ENCODE measurements at places on chromosomes 2 and 18.

- DNase-seq, result no peak
These were observed 25.7 kb downstream of the LPIN1 start for GRCh38 chr2:11771971-11772615.

DNA sequence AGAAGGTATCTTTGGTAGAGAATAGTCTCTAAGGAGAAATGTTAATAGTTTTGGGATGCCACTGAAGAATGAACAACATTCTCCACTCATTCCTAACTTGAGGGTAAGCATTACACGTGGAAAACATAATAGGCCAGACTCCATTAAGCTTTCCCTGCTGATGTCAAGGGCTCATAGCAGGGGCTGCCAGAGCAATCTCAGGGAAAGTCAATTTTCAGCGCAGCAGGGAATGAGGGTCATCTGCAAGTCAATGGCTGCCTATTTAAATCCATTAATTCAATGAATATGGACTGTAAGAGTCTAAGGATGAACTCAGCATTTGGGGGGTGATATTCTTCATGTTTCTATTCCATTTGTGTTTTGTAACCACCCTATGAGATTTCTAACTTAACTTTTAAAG lies 144.2 kb upstream of the ARL4C start:
- no peak for DNase-seq

- no peak for DNase-seq
These were observed 6.1 kb upstream of the SERPINB8 start for GRCh38 chr18:63963615-63964256.

DNA sequence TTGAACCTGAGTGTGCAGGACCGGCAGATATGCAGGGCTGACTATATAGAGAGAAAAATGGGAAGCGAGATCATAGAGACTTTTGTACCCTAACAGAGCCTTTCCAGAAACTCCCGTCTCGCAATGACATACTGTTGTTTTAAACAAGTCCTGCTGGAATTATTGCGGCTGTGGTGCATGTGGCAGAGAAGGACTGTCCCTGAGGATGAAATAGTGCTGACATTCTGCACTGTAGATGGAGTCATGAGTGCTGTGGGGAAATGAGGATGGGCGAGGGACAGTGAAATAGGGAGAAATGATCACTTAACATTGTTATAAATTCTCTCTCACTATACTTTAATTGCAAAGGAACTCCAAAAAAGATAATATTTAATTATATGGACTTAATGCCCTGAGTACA lies 50.4 kb upstream of the KLHL14 start:
- DNase-seq, result no peak

DNA sequence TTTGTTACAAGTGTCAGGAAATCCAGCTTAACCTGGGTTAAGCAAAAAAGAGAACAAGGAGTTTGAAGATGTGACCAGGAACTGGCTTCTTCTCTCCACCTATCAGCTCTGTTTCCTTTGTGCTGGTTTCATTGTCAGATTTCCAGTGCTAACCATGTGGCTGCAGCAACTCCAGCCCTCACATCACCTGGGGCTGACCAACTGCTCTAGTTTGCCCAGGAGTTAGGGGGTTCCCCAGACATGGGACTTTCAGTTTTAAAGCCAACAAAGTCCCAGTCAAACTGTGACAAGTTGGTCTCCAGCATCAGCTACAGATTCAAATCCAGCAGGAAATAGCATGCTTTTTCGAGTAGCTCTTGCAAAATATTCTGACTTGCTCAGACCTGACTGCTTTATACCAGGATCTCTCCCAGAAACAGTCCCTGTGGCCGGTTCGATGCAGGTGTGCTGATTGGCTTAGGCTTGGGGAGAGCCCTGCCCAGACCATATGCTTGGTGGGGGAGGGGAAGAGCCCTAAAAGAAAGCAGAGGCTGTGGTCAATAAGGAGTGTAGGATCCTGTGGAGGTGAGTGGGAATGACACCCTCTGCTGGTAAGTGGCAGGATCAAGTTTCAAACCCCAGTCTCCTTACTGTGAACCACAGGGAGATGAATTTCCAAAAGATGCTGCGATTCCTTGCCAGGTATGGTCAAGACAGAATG lies 49.5 kb downstream of the KCNE4 start:
- no peak for DNase-seq

GRCh38 chr2:86488561-86489250 lies 47.5 kb downstream of the KDM3A start:
- DNase-seq, result no peak

GRCh38 chr2:70692256-70692655 lies 75.7 kb downstream of the ADD2 start:
- DNase-seq, result no peak

DNA sequence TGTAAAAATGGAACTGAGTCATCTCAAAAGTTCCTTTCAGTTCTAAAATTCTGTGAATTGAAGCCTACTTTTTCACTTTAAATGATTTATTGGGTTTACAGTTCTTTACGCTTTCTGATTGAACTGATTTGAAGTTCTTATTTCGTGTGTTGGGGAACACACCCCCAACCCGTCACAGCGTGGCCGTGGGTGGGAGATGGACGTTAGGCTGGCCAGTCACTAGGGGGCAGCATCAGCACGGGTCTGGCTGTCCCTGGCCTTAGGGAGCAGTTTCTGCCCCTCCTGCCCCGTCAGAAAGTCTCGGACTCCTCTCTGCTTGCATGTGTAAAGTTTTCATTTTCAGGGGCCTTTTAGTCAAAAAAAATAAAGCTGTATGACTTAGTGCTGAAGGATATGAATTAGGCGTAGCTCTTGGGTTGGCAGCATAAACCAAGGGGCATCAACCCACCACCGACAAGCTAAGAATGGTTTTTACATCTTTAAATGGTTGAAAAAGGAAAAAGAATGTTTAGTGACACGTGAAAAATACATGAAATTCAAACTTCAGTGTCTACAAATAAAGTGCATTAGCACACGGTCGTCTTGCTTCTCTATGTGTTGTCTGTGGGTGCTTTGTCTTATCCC lies 63.4 kb downstream of the ZCCHC2 start:
- DNase-seq, result no peak

DNA sequence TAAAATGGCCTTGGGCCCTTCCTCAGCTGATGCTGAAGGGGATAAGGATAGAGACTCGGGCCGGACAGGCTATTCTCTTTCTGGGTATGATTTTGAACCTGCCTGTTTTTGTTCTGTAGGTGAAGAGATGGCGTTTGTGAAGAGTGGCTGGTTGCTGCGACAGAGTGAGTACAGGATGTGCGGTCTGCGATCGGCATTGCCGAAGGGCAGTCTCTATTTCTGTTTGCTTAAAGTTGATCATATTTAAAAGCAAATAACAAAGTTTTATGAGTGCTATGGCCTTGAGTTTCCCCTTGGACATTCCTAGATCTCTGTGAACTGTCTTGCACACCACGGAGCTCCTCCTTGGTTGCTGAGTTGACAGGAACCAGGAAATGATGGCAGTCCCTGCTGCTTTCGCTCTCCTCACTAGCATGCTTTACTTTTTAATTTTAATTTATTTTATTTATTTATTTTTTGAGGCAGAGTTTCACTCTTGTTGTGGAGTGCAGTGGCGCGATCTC lies 15.7 kb downstream of the PLEKHB2 start:
- DNase-seq, result no peak

DNA sequence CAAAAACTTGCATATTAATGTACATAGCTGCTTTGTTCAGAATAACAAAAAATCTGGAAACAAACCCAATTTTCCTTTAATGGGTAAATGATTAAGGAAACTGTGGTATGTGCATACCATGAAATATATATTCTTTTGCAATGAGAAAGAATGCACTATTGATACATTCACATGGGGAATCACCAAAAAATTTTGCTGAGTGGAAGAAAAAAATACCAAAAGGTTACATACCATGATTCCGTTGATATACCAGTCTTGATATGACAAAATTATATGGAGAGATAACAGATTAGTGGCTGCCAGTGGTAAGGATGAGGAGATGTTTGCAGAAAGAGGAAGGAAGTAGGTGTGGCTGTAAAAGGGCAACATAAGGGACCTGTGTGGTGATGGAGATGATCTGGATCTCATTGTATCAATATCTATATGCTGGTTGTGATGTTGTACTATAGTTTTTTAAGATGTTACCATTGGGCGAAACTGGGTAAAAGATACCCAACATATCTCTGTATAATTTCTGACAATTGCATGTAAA lies 54.6 kb upstream of the BCL2L11 start:
- DNase-seq, result no peak

DNA sequence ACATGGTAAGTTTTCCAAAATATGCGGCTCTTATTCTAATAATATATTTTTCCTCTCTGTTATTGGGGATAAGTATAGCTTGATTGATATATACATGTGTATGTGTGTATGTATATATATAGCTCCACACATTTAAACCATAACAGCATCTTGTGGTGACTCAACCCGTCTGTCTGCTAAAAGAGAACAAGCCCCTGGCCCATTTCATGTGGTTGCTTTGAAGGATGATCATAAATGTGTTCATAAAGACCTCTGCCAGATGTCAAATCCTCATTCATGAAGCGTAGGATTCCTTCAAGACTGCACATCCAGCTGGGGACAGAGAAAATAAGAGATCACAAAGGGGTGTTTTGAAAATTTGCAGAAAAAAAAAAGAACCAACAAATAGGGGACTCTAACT lies 79.3 kb downstream of the RHOB start:
- no peak for DNase-seq

- DNase-seq, result no peak
These were observed 274.8 kb downstream of the ALPK2 start for GRCh38 chr18:58354051-58354450.

DNA sequence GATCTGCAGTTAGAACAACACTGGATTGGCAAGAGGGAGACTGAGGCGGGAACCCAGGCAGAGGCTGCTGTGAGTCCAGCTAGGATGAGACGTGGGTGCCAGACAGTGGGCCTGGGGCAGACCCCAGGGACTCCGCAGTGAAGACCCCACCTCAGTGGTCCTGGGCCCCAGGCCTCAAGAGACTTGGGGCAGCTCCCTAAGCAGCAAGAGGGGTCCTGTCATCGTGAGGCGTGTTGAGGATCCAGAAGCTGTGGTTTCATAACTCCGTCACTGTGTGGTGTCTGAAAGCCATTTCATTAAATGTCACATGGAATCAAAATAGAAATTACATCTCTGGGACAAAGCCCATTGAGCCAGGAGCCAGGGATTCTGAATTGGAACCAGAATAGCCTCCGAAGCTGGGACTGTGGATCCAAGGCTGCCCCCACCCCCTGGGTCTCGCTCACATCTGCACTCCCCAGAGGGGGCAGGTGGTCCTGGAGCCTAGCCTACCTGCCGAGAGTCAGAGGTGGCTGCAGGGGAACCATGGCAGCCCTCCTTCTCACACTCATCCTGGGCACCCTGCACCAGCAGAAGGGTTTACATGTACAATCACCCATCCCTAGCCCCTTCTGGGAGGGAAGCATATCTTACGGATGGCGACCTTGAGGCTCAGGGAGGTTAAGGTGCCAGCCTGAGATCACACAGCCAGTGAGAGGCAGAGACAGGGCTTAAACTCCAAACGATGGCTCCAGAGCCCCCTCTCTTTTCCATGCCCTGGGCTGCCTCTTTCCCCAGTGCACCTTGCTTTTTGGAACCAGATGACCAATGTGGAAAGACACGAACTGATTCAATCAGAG lies 23.2 kb downstream of the RRM2 start:
- no peak for DNase-seq

GRCh38 chr2:67841711-67842110 lies 221.1 kb downstream of the C1D start:
- no peak for DNase-seq

DNA sequence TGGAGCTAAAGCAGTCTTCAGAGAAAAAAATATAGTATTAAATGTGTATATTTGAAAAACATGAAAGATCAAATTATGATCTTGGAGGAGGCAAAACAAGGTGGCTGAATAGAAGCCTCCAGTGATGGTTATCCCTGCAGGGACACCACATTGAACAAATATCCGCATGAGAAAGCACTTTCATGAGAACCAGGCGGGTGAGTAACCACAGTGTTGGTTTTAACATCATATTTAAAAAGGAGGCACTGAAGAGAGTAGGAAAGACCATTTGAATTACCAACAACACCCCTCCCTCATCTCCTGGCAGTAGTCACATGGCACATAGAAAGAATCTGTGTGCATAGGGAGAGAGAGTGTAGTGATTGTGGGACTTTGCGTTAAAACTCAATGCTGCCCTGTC lies 759.6 kb upstream of the NRXN1 start:
- no peak for DNase-seq

All from ascending aorta (tissue), 2 donors.